ENCODE measurements at places on chromosomes 4 and X.

GRCh38 chr4:152663203-152664066 lies 16.4 kb downstream of the TMEM154 start:
- no peak for DNase-seq

DNA sequence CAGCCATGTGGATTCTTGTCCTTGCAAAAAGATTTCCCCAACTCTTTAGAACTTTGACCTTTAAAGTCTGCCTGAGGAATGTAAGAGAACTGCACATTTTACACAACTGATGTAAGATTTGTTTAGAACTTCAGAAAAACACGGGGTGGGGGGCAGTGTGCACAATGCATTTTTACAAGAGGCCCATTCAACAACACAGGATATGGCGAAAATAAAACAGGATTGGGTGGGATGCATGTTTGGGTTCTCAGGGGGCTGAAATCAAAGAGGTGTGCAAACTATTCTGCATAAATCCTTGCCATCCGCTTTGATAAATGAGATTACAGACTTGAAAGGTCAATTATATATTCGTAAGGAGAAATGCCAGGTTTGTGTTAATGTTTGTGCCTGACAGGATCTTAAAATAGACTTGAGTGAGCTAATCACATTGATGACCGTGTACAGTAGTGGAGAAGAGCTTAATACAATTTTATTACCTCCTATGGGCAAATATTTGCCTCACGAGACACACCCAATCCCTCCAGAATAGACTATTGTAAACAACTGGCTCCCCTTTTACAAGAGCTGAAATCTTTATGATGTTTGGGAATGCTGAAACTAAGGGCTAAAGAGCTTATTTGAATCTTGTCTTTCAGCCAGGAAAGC lies 184.1 kb upstream of the LEF1 start:
- no peak for DNase-seq

DNA sequence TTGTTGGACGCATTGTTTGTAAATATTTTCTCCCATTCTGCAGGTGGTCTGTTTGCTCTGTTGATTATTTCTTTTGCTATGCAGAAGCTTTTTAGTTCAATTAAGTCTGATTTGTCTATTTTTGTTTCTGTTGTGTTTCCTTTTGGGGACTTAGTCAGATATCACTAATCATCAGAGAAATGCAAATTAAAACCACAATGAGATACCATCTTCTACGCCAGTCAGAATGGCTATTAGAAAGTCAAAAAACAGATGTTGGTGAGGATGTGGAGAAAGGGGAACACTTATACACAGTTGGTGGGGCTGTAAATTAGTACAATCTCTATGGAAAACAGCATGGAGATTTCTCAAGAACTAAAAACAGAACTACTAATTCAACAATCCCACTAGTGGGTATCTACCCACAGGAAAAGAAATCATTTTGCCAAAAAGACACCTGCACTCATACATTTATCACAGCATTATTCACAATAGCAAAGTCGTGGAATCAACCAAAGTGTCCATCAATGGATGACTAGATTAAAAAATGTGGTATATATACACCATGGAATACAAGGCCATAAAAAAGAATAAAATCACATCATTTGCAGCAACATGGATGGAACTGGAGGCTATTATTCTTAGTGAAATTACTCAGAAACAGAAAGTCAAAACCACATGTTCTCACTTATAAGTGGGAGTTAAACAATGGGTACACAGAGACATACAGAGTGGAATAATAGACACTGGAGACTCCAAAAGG lies 8.1 kb downstream of the COQ2 start:
- no peak for DNase-seq

- no peak for DNase-seq
Measured at GRCh38 chrX:50152456-50152855, 48.4 kb downstream of the AKAP4 start.

DNA sequence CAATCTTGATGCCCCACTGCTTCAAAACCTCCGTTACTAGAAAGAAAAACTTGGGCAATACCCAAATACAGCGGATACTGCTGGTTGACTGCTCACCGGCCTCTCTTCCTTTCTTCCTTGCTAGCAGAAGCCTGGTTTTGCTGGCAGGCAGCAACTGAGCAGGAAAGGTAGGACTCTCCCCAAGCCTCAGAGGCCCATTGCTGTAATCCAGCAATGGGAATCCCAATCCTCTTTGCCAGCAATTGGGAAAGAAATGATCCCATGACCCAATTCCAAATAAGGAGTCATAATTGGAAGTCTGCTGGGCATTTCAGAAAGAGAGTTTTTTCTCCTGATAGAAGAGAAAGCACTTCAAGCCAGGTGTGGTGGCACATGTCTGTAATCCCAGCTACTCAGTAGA lies 394.5 kb downstream of the BCOR start:
- DNase-seq = no peak

GRCh38 chrX:38935561-38935960 lies 134.3 kb downstream of the MID1IP1 start:
- DNase-seq = no peak

DNA sequence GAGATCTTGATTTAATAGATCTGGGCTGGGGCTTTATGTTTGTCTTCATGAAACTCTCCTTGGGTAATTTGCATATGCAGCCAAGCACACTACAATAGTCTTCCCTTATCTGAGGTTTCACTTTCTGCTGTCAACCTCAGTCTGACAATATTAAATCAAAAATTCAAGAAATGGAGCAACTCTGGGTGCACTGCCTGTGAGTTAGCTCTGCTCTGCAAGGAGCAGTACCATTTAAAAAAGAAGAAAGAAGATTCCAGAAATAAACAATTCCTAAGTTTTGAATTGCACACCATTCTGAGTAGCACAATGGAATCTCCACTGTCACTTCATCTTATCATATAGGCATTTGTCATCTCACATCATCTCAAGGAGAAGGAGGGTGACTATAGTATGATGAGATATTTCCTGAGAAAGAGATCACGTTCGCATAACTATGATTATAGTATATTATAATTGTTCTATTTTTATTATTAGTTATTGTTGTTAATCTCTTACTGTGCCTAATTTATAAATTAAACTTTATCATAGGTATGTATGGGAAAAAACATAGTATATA lies 9.4 kb downstream of the FNIP2 start:
- DNase-seq = peak; percentile 24

- no peak for DNase-seq
Measured at GRCh38 chr4:20046931-20047677, 204.6 kb upstream of the SLIT2 start.

GRCh38 chrX:9682456-9682855 lies 83.2 kb downstream of the GPR143 start:
- DNase-seq = no peak

GRCh38 chr4:40737879-40738278 lies 11.9 kb upstream of the NSUN7 start:
- no peak for DNase-seq

DNA sequence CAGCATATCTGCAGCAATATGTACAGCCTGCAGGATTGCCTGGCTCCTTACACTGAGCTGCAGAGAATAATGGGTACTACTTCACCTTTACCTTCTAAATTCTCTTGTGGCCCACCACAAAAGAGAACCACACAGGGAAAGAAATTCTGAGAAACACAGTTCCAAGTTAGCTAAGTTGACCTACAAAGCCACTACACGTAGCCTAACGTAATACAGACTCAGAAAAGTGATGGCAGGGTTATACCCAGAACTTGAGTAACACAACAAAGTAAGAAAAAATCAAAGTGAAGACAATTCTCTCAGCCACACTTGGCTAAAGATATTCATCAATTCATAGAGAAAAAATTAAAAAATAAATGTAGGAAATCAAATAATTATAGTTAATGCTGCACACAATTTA lies 26.4 kb upstream of the SRPX start:
- DNase-seq = no peak

GRCh38 chr4:137648531-137648930 lies 116.2 kb upstream of the PCDH18 start:
- DNase-seq = no peak

DNA sequence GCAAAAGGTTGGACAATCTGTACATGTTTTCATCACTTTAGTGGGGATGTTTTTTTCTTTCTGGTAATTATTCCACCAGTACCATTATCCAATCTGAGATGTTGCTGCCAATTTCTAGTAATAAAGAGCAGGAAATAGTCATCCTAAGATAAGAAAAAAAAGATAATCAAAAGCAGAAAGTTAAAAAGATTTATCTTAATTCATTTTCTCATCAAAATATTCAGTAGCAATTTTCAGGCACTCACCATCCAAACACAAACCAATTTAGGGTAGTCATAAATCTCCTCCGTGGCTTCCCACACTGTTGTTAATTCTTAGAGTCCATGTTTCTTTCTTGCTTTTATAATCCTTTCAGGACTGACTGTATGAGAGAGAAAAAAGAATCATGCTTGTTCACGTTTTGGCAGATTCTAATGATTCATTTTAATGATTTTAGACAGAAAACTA lies 263.7 kb upstream of the UGT8 start:
- DNase-seq = no peak

GRCh38 chr4:17811078-17811603 lies 362 bp downstream of the NCAPG start:
- DNase-seq = peak; percentile 48

- DNase-seq = no peak
Measured at GRCh38 chr4:19987746-19988145, 264.0 kb upstream of the SLIT2 start.

- no peak for DNase-seq
Measured at GRCh38 chr4:103498161-103499070, 221.4 kb downstream of the TACR3 start.

GRCh38 chr4:23685471-23685870 lies 204.4 kb downstream of the PPARGC1A start:
- no peak for DNase-seq

DNA sequence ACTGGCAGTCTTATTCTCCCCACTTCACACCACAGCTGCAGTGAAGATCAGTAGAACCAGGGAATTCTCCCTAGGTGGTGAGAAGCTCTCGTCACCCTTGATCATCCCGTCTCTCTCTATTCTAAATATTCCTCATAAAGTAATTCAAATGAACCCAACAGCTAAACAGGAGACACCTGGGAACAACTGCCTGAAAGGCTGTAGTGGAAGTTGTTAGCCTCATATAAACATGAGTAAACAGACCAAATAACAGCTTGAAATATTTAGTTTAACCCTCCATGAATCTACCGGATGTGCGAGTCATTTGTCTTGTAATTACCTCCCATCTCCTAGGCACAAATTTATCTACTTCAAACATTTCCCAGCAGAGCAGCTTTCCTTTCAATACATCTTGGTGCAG lies 30.4 kb upstream of the APELA start:
- DNase-seq = no peak

GRCh38 chrX:118100091-118100490 lies 16.5 kb downstream of the KLHL13 start:
- DNase-seq = no peak

DNA sequence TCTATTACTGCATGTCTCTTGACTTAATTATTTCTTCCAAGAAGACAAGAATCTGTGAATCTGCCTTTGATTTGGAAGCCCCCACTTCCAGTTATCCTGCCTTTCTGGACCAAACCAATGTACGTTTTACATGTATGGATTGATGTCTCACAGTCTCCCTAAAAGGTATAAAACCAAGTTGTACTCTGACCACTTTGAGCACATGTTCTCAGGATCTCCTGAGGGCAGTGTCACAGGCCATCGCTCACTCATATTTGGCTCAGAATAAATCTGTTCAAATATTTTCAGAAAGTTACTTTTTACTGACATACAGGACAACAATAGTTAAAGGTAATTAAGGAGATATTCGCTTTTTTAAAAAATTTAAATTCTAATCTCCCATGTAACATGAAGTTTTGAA lies 188.6 kb upstream of the CPXCR1 start:
- no peak for DNase-seq

GRCh38 chrX:2863646-2864045 lies 34.9 kb downstream of the GYG2 start:
- DNase-seq = no peak

DNA sequence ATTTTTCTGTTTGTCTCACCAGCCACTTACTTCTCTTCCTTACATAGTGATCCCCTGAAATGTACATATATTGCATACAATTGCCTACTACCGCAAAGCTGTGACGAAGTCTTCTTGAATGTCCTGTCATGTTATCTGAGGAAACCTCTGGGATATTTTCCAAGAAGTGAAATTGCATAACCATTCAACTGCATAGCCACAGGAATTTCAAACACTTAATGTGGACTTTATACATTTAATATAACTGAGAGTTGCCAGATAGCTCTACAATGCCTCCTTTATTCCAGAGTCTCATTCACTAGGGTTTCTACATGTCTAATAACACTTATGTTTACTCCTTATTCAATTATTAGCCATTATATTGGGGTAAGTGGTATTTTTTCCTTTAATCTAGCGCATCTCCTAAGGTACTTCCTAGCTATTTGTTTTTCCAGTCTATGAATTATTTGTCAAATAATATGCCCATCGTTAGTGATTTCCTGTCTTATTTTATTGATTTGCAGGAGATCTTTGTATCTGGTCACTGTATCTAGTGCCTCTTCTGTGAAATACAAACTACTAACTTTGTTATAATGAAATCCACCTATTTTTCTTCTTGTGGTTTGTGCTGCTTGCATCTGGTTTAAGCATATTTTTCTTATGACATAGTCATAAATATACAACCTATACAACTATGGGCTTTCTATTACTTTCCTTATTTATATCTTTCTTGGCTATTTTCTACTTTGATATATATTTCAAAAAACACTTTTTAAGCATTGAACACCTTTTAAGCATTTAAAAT lies 69.2 kb upstream of the GRID2 start:
- no peak for DNase-seq

DNA sequence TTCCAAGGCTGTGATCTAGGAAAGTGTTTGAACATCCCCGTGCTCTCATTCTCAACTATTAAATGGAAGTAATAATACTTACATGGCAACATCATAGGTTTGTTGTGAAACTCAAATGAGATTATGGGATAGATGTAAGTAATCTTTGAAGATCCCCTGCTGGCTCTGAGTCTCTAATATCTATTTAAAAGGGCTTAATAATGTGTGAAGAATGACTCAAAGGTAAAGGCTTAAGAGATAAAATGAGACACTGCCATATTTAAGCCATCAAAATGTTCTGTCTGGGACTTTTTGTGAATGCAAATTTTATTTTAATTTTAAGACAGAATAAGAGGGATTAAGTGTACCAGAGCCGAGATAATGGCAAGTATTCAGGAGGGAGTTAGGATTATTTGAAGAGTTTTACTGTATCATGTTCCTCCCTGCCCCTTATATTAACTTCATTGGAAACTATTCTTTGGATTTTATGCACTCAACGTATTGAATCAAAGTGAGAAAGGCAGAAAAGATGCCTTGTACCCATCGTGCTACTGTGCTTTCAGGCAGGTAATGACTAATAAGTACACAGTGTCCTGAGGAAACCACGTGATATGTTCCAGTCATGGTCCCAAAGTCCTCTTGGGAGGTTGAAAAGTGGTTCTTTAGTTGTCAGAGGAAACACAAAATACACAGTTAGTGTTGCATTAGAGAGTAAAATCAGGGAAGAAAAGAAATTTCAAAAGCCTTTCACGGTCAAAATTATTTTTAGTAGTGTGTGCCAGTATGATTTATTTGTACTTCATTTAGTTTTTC lies 192.4 kb downstream of the RBM46 start:
- DNase-seq = no peak

DNA sequence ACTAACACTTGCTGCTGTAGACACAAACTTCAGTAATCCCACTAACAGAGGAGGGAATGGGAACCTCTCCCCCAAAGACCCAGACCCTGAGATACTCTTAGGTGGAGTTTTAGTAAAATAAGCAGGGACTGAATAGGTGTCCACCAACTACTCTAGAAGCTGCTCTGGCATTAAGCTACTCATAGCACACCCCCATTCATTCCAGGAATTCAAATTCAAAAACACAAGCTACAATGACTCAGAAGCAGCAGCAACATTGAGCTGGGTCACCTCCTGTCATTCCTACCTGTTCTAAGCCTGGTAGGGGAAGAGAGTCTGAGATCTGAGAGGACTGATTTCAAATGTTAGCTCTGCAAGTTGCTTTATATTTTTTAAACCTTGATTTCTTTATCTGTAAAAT lies 135.4 kb upstream of the FRMPD4 start:
- no peak for DNase-seq

All from activated CD4-positive, alpha-beta T cell treated with anti-CD3 and anti-CD28 coated beads, Interleukin-2, amount 10 ng/mL, durations not matched to agents 7 days and 5 days (primary cell).